ENCODE measurements at places on chromosomes 1 and 21.

- no peak for DNase-seq
Observed at GRCh38 chr1:2163205-2163604, 31.4 kb downstream of the FAAP20 start.

- no peak for DNase-seq
Observed at GRCh38 chr1:5340560-5341130, 651.6 kb downstream of the NPHP4 start.

- DNase-seq = no peak
Observed at GRCh38 chr1:29227511-29227910, 3.2 kb downstream of the MECR start.

- DNase-seq = no peak
Observed at GRCh38 chr1:162991444-162991843, 77.7 kb upstream of the RGS4 start.

DNA sequence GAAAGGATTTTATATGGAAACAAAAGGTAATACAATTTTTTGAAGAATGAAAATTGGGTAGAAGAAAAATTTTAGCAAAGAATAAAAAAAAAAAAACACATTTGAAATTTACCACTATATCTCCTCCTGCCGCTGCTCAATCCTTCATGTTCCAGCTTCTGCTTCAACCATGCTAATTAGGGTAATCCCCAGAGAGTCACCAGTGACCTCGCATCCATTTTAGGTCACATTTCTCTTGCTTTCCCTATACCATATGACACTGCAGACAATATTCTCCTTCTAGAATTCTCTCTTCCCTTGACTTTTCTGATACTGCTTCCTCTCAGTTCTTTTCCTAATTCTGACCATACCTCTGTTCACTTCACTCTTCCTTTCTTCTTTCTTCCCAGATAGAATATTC, 237.1 kb downstream of the USH2A start:
- no peak for DNase-seq

GRCh38 chr1:21311016-21311415, 20.8 kb upstream of the ECE1 start:
- no peak for DNase-seq

GRCh38 chr1:5920201-5920600, 72.0 kb downstream of the NPHP4 start:
- DNase-seq = no peak

DNA sequence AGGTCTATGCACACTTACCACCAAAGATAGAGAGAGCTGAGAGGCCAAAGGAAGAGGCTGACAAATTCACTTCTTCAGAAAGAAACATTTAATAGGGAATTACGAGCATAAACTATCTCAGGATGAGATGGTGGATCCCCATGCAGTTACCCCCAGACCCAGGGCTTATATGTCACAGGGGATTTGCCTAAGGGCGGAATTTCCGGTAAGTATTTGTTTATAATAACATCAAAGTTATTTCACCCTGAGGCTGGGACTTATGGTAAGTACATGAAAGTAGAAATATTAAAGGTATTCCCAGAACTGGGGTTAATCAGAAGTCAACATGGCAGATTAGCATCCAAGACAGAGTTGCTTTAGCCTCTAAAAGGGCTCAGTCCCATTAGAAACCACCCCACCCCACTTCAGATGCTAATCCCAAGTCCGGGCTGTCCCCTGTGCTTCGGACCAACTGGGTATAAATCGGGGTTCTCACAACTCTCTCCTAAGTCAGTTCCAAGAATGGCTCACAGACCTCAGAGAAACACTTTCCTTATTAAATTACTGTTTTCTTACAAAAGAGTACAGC, 247.4 kb upstream of the ZP4 start:
- no peak for DNase-seq

- no peak for DNase-seq
Observed at GRCh38 chr21:42235593-42235992, 16.7 kb downstream of the ABCG1 start.

GRCh38 chr1:180581635-180582039, 22.9 kb downstream of the OVAAL start:
- no peak for DNase-seq

DNA sequence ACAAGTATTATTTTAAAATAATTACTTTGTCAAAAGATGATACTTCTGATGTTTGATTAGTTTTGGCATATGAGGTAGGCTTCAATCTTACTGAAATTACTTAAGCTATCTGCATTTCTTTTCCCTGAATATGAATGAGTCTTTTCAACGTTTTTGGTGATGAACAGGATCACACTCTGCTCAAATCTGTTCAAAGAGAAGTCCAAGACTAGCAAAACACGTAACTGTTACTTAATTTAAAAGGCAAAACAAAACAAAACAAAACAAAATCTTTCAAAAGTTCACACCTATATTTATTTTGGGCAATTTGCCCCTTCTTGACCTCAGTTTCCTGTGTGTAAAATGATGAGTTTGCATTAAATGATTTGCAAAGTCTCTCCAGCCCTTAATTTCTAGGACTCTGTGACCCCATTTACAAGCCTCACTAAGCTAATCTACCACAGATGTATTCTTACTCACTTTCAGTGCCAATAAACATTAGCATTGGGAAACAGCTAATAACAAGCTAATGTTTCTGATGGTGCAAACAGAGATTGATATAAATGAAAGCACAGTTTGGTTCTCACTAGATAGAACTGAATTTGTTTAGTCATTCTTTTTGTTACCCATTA, 865.4 kb downstream of the LTN1 start:
- no peak for DNase-seq

DNA sequence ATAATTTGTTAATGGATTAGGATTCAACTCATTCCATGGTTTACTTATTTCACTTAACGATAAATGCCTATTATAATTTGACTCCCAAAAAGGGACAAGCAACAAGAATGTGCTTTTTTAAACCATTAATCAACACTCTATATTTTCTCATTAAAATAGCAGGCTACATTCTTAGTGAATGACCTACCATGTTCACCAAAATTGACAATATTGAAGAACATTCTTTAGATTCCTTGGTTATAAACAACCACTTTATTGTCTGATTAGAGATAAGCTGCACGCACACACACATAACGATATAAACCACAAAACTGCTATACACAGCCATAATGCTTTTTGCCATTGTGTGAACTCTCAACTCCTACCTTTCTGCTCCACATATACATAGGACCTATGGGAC, 75.4 kb upstream of the LRRC7 start:
- no peak for DNase-seq

GRCh38 chr1:56034222-56034621, 545.1 kb downstream of the PLPP3 start:
- DNase-seq = no peak

GRCh38 chr1:236753516-236753915, 41.6 kb upstream of the MTR start:
- DNase-seq = no peak

- no peak for DNase-seq
Observed at GRCh38 chr1:205379056-205379455, 22.3 kb upstream of the KLHDC8A start.

DNA sequence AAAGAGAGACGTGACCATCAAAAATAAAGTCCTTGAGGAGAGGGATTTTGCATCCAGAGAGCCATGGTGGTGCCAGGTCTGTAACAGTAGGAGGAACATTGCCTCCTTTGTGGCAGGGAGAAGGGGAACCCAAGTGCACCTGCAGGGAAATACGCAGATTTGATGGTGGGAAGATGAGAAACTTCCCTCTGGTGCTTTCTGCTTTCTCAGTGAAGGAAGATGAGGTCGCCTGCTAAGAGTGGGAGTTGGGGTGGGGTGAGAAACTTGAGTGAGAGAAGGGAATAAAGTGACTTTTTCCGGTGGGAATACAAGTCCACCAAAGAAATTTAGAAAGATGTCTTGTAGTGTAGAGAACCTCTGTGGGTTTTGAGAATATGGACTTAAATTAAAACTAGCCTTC, 9.1 kb downstream of the PLA2G4A start:
- no peak for DNase-seq

GRCh38 chr1:197027359-197027758, 39.7 kb downstream of the F13B start:
- DNase-seq = no peak

DNA sequence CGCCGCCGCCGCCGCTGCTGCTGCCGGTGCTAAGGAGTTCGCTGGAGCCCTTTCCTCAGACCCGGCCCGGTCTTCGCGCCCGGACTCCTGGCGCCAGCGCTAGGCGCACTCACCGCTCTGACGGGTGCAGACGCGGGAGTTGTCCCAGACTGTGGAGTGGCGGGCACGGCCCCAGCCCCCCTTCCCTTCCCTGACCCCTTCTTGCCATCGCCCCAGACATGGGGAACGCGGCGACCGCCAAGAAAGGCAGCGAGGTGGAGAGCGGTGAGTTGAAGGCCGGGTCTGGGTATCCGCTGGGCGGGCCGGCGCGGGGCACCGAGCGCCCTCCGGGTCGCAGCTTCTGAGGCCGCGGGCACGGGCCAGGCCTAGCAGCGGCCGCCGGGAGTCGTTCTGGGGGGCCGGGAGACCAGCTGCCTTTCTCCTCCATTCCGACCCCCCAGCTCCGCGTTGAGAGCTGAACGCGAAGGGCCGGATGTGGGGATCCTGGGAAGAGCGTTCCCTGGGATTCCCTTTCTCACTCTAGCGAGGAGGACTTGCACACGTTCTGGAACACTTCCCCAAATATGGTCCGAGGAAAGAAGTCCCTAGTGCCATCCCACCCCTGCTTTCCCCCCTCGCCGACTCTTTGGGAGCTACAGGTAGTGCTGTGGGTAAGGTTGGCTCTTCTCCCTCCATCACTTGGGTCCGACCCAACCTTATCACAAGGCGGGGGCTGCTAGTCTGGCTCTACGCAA, 65.8 kb upstream of the PRKACB start:
- no peak for DNase-seq

DNA sequence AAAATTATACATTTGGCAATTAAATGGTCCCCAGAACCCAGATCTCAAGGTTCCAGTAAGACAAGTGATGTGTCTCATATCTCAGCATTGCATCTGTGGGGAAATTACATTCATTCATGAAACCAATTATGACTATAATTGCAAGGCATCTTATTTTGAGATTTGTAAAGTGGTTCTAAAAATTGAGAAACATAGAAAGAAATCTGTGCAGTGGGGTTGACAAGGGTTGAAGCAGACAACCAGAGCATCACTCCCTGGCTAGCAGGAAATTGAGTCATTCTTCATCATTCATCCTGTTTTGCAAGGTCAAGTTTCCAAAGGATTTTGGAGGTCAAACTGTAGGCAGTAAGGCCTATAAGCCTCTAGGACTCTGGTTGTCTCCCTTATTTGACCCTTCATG, 25.1 kb upstream of the MROH9 start:
- DNase-seq = no peak

DNA sequence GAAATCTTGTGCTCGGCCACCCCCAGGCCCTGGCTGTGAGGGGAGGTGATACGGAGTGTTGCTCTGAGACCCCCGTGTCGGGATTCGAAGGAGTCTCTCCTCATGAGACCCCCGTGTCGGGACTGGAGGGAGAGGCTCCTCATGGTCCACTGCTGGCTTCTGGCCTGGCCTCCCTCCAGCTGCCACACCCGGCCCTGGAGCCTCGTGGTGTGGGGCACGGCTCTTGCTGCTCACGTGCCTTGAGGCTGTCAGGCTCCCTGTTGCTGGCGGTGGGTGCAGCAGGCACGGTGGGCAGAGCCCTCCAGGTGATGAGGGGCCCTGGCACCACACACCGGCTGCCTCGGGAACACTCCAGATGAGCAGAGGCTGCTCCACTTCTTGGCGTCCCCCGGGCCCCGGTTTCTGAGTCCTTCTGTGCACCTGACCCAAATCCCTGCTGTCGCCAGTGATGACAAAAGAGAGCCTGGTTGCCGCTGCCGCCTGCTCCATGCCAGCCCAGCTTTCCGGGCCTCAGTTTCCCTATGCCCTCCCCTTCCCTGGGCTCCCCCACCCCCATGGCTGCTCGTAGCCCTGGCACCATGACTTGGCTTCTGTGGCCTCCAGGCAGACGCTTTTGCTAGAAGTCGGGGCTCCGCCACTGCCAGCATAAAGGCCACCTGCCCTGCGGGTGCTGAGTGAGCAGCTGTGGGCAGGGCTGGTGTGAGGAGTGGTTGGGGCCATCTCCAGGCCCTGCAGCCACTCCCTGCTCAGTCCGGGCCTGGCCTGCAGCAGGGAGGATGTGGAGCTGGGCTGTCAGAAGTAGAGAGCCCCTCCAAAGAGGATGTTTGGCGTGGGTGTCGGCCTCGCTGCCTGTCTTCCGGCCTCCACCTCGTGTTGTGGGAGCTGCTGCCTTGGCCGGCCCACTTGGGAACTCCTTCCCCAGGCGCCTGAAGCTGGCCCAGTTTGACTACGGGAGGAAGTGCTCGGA, 11.8 kb downstream of the TMEM240 start:
- no peak for DNase-seq

DNA sequence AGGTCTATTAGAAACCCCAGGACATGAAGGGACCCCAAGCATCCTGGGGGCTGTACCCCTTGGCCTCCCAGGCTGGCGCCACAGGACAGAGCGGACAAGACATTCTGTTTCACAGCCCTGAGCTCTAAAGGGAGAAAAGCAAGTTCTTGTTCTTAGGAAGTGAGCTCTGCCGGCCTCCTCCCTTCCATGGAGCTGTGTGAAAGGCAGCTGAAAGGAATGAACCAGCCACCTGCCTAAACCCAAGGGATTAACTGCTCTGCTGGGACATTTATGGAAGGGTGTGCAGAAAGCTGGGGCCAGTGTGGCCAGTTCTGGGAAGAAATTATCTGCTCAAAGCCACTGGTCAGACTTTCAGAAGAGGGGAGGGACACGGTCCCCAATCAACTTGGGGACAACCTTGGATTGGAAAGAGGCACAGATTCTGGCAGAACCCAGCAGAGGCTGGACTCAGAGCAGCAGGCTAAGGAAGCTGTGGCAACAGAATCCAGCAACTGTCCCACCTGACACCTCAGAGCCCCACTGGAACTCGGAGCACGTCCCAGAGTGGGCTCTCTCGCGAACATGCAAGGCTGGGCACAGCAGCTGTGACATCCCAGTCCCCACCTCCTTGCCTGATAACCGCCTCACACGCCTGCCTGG, 2.1 kb downstream of the KLHL21 start:
- no peak for DNase-seq

GRCh38 chr1:185157599-185158412, 839 bp downstream of the SWT1 start:
- no peak for DNase-seq

- no peak for DNase-seq
Observed at GRCh38 chr1:224348137-224348536, 8.5 kb upstream of the CNIH4 start.

- no peak for DNase-seq
Observed at GRCh38 chr1:41853907-41854306, 64.8 kb downstream of the HIVEP3 start.

DNA sequence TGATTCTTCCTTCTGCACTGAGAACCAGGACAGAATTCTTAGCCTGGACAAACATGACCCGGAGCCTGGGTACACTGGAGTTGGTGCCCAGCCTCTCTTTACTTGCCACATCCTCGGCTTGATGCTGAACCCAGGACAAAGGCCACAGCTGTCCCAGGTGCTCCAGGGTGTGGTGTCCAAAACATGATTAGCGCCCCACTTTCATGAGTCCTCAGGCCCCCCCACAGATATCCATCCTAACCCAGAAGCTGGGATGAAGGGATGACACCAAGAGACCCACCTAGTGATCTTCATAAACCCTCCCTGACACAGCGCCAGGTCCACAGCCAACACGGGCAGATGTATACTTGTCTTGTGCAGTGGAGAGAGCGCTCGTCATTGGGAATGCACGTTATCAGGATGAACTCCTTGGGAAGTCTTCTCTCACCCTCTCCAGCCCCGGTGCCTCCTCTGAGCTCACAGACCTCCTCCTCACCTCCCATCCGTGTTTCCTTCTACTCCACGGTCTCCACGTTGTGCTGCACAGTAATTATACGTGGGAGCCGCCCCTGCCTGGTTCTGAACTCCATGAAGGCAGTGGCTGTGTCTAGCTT, 3.6 kb downstream of the ABCA4 start:
- DNase-seq = no peak
